Activated CD4-positive, alpha-beta T cell treated with anti-CD3 and anti-CD28 coated beads, Interleukin-2, amount 50 U/mL, for 48 hours (primary cell): ENCODE measurements at places on chromosomes 2 and 18.

DNA sequence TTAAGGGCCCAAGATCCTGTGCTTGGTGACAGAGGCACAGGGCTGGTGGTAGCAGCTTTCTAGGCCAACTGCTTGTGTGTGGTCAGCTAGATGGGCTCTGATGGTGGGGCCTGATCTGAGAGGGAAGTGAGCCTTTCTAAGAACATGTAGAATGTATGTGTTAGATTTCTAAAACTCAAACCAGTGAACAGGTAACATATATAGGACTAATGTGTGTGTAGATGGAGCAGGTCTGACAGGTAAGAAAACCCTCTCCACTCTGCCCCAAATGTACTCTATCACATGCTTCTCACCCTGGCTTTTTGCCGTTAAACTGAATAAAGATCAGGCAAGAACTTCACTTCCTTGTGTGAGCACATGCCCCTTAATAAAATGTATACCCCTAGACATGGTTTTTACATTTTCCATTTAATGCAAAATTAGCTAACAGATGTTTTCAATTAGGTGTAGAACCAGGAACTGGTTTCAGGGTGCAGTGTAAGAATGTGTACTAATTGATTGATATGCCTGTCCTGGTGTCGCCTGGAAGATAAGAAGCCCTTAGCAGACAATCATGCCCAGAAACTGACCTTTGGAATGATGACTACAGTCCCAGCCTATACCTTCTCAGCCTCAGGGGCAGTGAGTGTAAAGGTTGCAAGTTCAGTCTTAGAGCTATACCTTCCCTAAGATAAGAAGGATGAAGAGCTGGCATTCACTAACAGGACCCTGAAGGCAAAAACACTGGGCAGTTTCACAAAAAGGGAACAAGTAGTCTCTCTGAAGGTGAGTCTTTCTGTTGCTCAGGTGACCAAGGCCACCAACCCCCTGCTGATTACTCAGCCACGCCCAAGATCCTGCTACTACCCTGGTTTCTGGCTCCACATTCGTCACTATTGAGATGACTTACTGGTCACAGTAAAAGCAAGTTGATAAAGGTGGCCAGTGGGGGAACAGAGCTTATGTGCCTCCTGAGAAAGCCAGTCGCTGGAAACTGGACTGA, 71.2 kb downstream of the SPATS2L start:
- no peak for DNase-seq

DNA sequence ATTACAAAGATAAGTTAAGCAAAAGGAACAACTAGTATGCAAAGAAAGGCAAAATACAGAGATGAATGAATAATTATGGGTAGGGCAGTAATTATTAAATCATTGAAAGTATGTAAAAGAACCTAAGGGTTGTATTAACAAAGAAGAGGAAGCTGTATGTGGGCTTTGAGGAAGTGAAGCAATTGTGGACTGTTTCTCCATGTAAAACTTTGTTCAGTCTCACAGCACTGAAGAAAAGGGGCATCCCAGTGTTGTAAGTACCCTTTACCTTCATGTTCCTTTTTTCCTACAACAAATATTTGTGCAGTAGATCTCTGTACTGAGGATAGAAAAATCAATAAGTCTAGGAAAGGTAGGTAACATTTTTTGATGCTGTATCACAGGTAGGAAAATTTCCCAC, 388.7 kb upstream of the NRP2 start:
- no peak for DNase-seq

DNA sequence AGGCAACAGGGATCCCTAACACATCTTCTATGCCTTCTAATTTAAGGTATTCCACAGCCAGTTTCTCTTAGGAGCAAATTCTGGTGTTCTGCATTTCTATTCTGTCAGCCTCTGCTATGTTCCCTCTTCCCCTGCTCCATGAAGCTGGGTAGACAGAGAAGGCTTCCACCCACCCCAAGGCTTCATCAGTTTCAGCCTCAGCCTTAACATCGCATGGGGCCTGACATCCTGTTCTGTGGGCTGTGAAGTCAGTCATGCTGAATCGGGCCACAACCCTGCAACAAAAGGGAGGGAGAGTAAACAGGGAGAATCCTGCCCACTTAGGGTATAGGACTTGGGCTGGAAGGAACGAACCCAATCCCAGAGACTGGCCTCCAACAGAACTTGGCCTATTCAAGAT, 70.6 kb upstream of the PPM1B start:
- DNase-seq: no peak

GRCh38 chr2:121044412-121044811, 240.6 kb downstream of the TFCP2L1 start:
- no peak for DNase-seq

- no peak for DNase-seq
These were observed 107.5 kb upstream of the FSHR start for GRCh38 chr2:49261781-49262180.

DNA sequence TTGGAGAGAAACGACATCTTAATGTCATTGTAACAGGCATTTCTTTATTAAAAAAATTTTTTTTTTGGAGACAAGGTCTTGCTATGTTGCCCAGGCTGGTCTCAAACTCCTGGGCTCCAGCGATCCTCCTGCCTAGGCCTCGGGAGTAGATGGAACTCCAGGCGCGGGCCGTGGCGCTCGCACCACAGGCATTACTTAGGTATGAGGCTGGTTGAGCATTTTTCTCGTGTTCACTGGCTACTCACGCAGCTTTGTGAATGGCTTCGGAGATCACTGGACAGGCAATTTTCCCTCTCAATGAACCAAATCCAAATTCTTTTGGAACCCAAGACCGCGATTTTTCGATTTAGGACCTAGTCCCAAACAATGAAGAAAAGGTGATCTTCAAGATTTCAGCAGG, 795 bp upstream of the TCF7L1 start:
- no peak for DNase-seq

DNA sequence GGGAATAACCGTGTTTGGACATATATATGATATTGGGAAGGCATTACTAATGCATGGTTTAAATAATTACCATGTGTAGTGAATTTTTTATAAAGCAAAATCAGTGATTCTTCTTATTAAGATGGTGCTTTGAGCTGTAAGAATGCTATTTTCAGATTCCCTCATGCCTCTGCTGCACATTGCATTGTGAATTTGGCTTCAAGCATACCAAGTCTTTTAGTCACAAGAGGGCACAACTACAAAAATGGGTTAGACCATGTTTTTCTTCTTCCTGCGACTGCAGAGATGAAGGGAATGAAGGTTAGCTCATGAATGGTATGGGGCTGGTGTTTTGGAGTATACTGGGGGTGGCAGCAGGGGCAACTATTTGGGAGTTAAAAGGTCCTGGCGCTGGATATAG, 320.1 kb downstream of the SLC4A3 start:
- no peak for DNase-seq

GRCh38 chr2:130336150-130336876, 6.4 kb upstream of the IMP4 start:
- no peak for DNase-seq
